ENCODE measurements at places on chromosomes 3 and 15.

GRCh38 chr3:149548669-149549065 is 74.2 kb downstream of the TM4SF4 start:
- no peak for DNase-seq

DNA sequence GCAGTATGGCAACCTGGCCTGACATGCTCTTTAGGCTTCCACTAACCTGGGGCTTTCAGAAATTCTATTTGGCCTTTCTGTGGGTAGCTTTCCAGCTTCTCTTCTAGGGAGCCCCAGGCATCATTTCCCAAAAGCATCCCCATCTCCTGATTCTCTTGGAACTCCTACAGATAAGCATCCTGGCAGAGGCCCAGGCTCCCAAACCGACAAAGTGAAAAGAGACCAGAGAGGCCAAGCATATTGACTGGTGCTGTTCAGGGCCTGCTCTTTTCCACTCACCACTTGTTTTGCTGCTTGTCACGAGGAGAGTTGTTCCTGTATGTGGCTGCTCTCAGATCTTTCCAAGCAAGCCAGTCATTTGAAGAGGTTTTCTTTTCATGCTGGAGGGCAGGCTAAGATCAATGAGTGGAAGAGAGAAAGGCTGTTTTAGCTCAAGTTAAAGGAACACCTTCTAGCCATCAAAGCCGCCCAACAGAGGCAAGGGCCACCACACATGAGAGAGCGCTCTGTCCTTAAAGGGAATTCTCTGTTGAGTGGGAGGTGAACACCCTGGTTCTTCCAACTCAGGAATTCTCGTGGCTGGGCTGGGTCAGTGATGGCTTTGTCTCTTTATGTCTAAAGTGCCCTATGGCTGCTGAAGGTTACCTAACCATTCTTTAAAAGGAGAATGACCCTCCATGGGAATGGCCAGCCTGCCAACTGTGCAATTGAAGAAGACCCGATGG is 31.1 kb upstream of the NR2E3 start:
- no peak for DNase-seq

DNA sequence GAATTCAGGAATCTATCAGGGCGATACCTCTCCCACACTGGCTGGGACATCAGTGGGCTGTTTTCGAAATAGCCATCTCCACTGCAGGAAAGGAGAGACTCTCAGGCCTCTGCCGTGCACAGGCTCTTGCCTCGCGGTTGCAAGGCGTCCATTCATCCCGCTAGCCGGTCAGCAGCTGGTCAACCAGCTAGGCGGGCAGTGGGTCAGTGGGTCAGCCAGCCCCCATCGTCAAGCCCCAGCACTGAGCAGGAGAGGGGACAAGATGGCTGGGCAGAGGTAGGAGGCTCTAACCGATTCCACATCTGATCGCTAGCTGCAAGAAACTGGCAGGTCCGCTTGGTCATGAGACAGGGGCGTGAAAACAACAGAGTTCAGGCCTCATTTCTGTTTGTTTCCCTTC is 45.1 kb downstream of the MUC4 start:
- DNase-seq = no peak

DNA sequence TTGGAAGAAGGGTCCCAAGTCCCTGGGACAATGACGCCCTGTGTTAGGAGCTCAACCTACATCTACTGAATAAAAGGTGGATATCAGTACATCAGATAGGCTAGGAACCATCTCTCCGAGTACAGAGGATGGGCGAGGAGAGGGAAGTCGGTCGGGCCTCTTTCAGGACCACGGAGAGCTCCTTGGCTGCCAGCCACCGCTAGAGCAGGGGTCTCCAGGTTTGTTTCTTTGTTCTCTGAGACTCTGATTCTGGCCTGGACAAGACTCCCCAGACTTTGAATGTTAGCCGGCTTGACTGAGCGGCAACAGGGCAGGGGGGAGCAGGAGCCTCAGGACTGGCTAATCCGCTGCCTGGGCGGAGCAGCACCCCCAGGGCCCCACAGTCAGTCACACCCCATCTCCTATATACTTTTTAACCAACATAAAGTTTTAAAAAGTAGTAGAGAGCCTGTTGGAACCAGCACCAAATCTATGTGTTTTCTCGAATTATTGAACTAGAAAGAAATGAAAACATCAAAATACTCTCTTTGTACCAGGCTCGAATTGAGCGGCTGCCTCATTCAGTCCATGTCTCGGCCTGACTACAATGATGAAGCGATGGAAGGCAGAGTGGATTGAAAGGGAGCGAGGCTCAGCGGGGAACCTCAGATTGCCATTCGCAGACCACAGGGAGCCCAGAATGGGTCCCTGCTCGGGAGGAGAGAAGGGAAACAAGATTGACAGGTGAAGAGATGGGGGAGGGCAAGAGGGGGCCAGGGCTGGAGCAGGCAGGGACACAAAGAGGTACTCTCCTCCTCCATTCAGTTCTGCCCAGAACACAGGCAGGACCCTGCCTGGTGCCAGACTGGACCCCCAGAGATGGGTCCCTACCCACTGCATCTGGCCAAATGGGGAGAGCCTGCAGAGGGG is 131.6 kb downstream of the TPRA1 start:
- DNase-seq = no peak

GRCh38 chr15:77031376-77032050 is 36.6 kb downstream of the PSTPIP1 start:
- DNase-seq = no peak

GRCh38 chr3:131616719-131617118 is 113.9 kb upstream of the MRPL3 start:
- DNase-seq = no peak

- no peak for DNase-seq
Measured at GRCh38 chr15:87357637-87358313, 898.8 kb downstream of the NTRK3 start.

DNA sequence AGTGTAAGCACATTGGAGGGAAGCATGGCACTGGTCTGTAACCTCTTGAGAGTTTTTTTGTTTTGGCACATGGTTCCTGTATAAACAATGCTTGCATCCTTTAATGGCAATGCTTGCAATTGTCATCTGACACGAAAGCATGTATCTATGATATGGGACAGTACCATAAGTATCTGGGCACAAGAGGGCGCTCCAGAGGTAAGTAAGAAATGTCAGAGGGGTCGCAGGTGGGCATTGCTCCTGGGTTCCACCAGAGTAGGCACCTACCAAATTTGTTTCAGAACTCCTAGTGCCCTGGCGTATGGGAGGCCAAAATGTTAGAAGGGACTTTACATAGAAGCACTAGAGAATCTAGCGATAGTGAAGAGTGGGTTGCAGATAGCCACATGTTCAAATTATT is 58.7 kb upstream of the BCHE start:
- DNase-seq = no peak

DNA sequence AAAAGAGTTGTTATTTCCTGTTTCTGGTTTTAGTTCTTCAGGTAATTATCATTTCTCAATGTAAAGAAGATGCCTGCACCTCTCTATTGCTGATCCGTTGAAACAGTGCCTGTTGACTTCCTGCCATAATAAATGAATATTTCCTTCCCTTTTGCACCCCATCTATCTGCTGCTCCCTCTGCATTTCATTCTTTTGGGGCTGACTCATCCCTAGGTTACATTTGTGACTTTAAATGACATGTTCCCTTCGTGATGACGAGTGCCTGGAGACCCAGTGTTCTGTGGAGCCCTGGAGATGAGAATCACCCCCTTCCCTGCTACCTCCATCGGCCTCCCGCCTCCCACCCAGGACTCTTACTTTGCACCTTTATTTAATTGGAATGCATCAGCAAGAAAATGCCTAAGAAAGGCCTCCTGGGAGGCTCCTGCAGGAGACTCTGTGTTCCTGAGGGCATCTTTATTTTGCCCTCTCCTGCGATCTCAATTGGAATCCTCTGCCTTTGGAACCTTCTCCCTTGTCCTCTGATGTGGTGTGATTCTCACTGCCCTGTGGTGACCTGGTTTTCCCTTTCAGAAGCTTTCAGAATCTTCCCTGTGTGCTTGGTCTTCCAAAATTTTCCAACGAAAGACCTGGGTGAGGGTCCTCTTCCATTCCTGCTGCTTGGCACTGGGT is 13.7 kb downstream of the LRRK1 start:
- DNase-seq = no peak

DNA sequence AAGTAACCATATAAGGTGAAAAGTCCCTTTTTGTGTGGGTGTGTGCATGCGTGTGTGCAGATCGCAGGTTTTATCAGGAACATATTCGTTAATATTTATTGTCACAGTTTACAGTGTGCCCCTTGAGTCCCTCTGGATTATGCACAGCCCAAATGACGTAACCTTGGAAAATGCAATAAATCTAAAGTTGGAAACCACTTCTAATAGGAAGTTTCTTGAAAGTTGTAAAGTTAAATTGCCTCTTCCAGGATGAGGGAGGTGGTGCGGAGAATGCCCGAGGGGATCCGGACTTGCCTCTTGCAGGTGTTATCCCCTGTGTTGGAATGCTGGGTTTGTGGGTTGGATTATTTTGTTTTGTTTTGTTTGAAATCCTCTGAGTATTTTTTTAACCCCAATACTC is 143.3 kb downstream of the CMSS1 start:
- DNase-seq = no peak

All from CD4-positive, alpha-beta T cell treated with Interleukin-21 for 1 hour (primary cell).